ENCODE measurements at places on chromosomes 11 and 22. TPM values are rescaled to one million over a fixed set of nuclear protein-coding genes. Genes with fewer than 3 reads are reported as not detected.

Gene IGSF22
- 2.5 TPM for total RNA-seq

Gene EMID1
- total RNA-seq: not detected

DNA sequence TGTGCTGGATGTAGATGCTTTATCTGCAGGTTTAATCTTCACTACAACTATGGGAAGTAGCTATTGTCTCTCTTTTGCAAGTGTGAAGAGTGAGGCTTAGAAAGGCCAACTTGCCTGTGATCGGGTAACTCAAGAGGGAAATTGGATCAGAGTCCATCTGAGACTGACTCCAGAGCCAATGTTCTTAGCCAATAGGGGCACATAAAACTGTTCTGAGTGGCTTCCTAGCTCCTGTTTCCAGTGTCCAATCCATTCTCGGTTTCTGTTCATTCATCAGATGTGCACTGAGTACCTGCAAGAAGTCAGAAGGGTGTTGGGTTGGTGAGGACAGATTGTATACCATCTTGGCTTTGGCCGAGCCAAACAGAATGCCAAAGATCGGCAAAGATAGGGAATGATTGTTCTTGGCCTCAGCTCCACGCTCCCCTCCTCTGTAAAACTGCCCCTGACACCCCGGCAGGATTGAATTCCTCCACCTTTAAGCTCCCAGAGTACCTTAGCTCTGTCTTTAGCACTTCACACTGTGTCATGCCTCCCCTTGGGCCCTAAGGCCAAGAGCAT lies 100.0 kb downstream of the PTPRJ start:
- no peak for DNase-seq

- DNase-seq: no peak
Observed at GRCh38 chr11:4083198-4083597, 11.4 kb upstream of the RRM1 start.

- DNase-seq: no peak
Observed at GRCh38 chr11:12775955-12776354, 101.7 kb downstream of the TEAD1 start.

DNA sequence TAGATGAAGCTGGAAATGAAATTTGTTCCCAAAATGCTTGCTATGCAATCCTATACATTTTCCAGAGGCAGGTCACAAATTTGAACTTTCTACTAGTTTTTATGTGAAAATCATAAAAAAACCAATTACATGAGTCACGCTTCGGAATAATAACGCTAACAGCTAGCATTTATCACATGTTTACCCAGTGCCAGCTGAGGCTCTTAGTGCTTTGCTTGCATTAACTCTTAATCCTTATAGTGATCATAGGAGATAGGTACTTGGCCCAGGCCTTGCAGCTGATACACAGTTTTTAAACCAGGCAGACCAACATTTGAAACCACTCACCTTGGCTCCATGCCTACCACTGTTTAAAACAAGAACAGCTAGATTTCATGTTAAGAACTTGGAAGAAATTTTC lies 131.8 kb upstream of the RAG2 start:
- no peak for DNase-seq

GRCh38 chr22:39905687-39906086 lies 4.8 kb downstream of the GRAP2 start:
- no peak for DNase-seq

GRCh38 chr22:39153220-39153717 lies 789 bp upstream of the CBX7 start:
- DNase-seq: no peak

DNA sequence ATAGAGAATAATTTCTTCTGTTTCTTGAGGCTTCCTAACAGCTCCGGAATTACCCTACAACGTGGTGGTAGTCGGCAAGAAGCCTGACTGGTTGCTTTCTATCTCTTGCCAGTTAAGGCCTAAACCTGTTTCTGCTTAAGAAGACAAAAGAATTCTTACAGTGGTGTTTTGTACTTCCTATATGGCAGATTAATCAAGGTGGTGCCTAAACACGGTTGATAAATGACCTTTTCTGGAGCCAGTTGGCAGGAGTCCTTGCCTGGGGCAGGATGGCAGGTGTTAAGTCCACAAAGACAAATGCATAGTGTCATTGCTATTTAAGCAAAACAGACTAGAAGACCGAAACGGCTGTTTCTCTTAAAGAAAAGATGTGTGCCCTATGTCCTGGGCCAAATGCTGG lies 9.9 kb downstream of the GVQW3 start:
- no peak for DNase-seq
